Transverse colon (tissue), 4 donors: ENCODE measurements at places on chromosomes 4 and X. TPM values are rescaled to one million over a fixed set of nuclear protein-coding genes. Genes with fewer than 3 reads are reported as not detected.

Gene SLC2A9
- 2.2 TPM for total RNA-seq

Gene GAB3
- 0.37 TPM for total RNA-seq

Gene ATP7A
- 1.1 TPM for total RNA-seq

Gene ANTXR2
- total RNA-seq = 46.8 TPM

Gene ZNF630
- total RNA-seq = 6.8 TPM

Gene DSPP
- not detected for total RNA-seq

Gene RHOXF1
- total RNA-seq = not detected

Gene SHISA3
- 1.6 TPM for total RNA-seq

Gene IBSP
- not detected for total RNA-seq

Gene STIM2
- total RNA-seq = 71.4 TPM

Gene TBC1D19
- 8.6 TPM for total RNA-seq

Gene KLB
- 0.37 TPM for total RNA-seq

Gene SLIT2
- total RNA-seq = 5.2 TPM

Gene MTMR8
- 20.1 TPM for total RNA-seq

Gene MMRN1
- total RNA-seq = 4.9 TPM

Gene GNPDA2
- total RNA-seq = 8.6 TPM

Gene FAM47C
- not detected for total RNA-seq

Gene GABRG1
- total RNA-seq = not detected

Gene FGG
- total RNA-seq = not detected

Gene MAGEA2
- total RNA-seq = not detected

Gene JAKMIP1
- total RNA-seq = not detected

Gene NSD2
- total RNA-seq = 78.4 TPM

Gene RAB40A
- total RNA-seq = 1.4 TPM

Gene FHDC1
- total RNA-seq = 40.4 TPM

Gene DCAF8L2
- not detected for total RNA-seq

Gene DGAT2L6
- total RNA-seq = not detected

Gene TMEM131L
- 14.8 TPM for total RNA-seq

Gene SRPK3
- 1.8 TPM for total RNA-seq

Gene SPARCL1
- 113 TPM for total RNA-seq

Gene TIGD4
- total RNA-seq = 0.95 TPM
